ENCODE measurements at places on chromosomes 4 and X. TPM values are rescaled to one million over a fixed set of nuclear protein-coding genes. Genes with fewer than 3 reads are reported as not detected.

GABRE gene
- 14.5 TPM for total RNA-seq

SLC26A1 gene
- total RNA-seq, result 0.29 TPM

CLTRN gene
- total RNA-seq, result 0.96 TPM

MAGEA8 gene
- total RNA-seq, result not detected

UGT2A1 gene
- total RNA-seq, result not detected

CLDN24 gene
- total RNA-seq, result not detected

CPLX1 gene
- total RNA-seq, result 0.64 TPM

BLOC1S4 gene
- 22.1 TPM for total RNA-seq

RBM46 gene
- total RNA-seq, result not detected

GPR50 gene
- total RNA-seq, result 0.20 TPM

CDKN2AIP gene
- 10.1 TPM for total RNA-seq

FABP2 gene
- not detected for total RNA-seq

GPAT3 gene
- 29.9 TPM for total RNA-seq

RNF128 gene
- total RNA-seq, result 0.06 TPM

DUSP9 gene
- total RNA-seq, result 1.5 TPM

SFRP2 gene
- 0.03 TPM for total RNA-seq

SYP gene
- 2.9 TPM for total RNA-seq

SUPT20HL1 gene
- not detected for total RNA-seq

Measured in A549 treated with AZD2906 at 1 μM for 4 hours (cell line).